ENCODE measurements at places on chromosomes 7 and 10.

DNA sequence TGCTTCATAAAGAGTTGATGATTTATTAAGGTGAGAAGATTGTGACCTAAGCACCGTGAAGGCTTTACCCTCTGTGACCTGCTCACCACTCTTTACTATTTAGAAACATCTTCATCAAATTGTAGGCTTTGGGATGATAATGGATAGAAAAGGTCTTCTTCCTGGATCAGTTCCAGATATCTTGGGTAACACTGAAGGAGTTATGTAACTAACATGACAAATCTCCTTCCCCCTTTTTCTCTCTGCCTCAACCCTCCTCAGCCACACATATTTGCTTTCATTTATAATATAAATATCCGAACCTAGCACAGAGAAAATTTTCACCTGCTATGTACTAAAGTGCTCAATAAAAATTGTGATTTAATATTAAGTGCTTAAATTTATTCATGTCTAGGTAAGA is 151.5 kb downstream of the FRMD4A start:
- DNase-seq, result no peak

- DNase-seq, result no peak
Observed at GRCh38 chr10:4332764-4333458, 493.1 kb upstream of the AKR1E2 start.

GRCh38 chr7:138935465-138936011 is 45.7 kb downstream of the KIAA1549 start:
- DNase-seq, result peak; percentile 70

DNA sequence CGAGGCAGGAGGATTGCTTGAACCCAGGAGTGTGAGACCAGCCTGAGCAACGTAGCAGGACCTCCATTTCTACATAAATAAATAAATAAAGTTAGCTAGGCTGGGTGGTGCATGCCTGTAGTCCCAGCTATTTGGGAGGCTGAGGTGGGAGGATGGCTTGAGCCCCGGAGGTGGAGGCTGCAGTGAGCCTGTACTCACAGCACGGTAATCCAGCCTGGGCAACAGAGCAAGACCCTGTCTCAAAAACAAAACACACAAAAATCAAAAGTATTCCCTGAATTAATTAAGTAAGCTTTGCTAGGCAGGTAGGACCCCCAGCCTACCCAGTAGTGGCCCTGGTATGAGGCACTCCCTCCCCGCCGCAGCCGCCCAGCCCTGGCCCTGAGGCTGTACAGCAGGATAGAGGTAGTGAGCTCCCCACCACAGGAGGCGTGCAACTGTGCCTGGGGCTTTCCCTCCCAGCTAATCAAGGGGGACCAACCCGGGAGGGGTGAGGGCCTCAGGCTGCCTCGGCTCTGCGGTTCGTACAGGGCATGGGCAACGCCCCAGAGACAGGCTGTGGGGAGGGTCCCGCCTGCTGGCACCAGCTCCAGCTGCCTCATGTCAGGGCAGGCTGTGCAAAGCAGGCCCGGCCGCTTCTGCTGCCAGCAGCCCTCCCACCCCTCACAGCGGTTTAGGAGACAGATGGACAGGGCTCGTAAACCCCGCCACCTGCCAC is 1.0 kb upstream of the CYP2W1 start:
- DNase-seq, result no peak

GRCh38 chr7:7254908-7255307 is 72.6 kb downstream of the C1GALT1 start:
- no peak for DNase-seq

DNA sequence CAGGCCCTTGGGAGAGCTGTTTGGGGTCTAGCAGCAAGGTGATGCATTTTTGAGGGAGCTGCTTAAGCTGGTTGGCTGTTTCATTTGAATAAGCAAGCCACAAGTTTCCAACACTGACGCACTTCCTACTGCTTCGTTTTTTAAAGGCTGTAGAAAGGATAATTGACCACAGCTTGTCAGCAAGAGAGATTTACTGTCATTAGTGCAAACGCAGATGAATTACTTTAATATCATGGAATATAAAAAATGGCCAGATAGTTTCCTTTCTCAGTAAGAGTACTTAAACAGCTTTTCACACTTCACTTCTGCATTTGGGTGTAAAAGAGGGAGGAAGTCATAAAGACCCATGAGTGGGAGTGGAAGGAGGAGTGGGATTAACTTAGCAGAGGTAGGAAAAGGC is 61.5 kb downstream of the FZD1 start:
- no peak for DNase-seq

GRCh38 chr7:126698909-126699308 is 553.8 kb downstream of the GRM8 start:
- DNase-seq, result no peak

DNA sequence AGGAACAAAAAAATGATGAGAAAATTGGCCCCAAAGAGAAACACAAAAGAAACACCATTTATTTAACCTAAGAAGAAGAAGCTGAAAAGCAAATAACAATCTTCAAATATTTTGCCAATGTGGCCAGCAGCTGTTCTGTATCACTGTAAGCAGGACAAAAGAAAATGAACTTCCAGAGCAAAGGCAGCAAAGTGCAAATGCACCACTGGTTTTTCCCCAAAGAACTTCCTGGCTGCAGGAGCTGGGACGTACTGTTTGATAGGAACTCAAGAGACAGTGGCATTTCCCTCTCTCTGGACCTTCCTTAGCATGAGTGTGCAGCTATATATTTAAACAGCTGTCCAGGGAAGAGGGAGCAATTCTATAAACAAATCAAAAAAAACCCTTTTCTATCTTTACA is 60.4 kb downstream of the RNLS start:
- no peak for DNase-seq

DNA sequence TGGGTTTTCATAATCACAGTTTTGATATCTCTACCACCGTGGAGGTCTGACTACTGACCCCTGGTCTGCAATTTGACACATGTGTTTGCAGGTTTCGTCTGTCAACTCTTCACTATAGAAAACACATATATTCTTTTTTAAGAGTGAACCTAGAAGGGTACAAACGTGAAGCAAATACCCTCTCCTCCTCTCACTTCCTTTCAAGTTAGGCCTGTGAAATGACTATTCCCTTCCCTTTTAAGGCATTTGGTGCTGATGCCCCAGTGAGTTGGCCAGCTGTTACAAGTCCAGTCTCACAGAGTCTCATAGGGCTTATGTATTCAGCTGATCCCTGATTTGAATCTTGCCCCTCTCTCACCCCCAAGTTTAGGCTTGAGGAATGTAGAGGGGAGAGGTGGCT is 742.0 kb upstream of the IGFBP3 start:
- DNase-seq, result no peak

DNA sequence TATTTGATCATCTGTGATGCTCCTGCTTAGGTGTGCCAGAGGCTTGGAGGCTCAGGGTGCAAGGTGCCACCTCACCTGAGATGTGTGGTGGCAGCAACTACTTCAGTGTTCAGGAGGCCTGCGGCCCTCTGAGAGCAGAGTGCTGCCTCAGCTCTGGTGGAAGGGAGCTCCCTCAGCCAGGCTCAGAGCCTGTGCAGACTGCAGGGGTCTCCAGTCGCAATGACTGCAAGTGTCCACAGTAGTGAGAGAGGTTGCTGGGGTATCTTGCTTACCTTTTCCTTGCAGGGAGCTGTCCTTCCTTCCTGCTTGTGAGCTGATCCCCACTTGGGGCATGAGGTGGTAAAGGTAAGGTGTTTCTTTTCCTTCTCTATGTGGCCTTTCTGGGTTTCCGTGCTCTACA is 131.0 kb upstream of the GAD2 start:
- no peak for DNase-seq

- DNase-seq, result no peak
Observed at GRCh38 chr10:7192831-7193361, 217.9 kb downstream of the SFMBT2 start.

DNA sequence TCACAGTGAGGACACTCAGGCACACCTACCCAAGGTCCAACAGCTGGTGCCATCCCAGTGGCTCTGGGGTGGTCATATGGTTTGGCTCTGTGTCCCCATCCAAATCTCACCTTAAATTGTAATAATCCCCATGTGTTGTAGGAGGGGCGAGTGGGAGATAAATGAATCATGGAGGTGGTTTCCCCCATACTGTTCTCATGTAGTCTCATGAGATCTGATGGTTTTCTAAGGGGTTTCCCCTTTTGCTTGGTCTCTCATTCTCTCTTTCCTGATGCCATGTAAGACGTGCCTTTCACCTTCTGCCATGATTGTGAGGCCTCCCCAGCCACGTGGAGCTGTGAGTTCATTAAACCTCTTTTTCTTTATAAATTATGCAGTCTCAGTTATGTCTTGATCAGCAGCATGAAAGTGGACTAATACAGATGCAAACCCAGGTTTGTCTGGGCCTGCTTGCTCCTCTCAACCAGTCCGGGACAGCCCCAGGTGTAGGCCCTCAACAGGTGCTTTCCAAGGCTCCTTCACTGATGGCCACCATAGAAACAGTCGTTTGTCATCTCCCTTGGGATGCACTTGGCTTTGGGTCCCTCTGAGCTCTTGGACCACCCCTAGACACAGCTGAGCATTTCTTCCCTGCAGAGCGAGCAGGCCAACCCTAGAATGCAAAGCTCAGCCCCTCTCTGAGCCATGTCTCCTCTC is 101.3 kb upstream of the CTBP2 start:
- no peak for DNase-seq

- DNase-seq, result no peak
Observed at GRCh38 chr7:39616138-39616537, 7.2 kb upstream of the RALA start.

- DNase-seq, result no peak
Observed at GRCh38 chr7:75984130-75985008, 10.0 kb downstream of the TMEM120A start.

DNA sequence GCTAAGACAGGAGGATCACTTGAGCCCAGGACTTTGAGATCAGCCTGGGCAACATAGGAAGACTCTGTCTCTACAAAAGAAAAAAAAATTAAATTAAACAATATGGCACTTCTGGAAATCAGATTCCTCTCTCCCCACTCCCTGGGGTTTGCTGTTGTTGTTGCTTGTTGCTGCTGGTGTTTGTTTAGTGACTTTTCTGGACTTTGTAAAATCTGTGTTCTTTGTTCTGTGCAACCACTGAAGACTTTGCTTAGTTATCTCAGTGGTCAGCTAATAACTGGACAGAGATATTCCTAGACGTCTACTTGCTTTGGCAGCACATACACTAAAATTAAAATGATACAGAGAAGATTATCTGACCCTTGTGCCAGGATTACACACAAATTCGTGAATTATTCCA is 10.3 kb upstream of the WIPI2 start:
- DNase-seq, result no peak

GRCh38 chr10:964988-965417 is 23.2 kb upstream of the GTPBP4 start:
- DNase-seq, result no peak

- no peak for DNase-seq
Observed at GRCh38 chr7:100099452-100099851, 1.7 kb downstream of the MCM7 start.

DNA sequence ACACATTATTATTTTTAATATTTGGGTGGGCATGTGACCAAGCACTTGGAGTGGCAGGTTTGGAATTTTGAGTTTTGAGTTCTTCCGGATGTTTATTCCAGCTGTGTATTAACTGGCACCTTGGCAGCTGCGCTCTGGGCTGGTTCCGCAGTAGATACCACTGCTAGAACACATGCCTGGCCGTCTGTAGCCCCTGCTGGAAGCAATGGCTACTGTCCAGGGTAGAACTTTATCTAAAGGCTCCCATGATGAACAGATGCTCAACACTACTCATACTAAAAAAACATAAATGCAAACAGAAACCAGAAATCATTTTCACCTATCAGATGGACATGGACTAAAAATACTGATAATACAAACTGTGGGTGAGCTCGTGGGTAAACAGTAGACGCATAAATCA is 19.4 kb upstream of the SH3PXD2A start:
- DNase-seq, result no peak
